Effector CD4-positive, alpha-beta T cell (primary cell): ENCODE measurements at places on chromosomes 1 and 21.

DNA sequence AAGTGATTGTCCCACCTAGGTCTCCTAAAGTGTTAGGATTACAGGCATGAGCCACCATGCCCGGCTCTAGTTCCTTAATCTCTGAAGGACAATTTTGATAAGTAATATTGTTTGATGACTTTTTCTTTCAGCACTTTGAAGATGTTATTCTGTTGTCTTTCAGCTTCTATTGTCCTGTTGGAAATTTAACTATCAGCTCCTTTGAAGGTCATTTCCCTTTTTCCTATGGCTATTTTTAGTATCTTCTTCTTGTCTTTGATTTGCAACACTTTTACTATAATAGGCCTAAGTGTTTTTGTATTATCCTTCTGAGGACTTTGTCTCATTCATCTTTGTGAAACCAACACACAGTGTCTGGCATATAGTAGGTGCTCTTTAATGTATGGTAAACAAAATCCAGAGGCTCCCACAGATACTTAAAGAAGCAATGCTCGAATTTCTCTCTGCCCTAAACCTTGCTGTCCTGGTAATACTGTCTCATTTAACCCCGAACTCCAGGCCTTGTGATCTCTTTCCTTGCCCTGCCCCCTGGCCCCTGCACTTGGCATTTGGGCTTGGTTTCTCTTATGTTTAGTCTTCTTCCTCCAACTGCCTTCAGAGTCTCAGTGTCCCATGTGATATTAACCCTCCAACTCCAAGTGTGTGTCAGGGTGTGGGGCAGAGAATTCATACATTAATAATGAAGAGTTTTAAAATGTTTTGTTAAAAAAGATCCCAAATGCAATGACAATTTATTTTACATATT lies 19.0 kb upstream of the AGO1 start:
- DNase-seq = no peak

DNA sequence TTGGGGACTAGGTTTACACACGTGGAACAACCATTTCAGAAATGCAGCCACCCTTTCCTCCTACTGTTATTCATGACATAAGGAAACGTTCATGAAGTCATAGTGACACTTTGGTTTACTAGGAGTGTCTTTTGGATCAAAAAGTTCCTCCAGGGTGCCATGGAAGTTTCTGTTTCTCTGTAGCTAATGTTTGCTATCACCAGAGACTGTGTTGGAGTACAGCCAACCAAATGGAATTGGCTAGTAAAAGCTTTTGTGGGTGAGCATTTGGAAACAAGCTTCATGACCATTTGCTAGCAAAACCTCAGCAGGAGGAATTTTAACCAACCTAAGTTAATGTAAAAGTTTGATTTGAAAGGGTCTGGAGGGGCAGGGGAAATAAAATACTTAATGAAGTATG lies 43.9 kb upstream of the ADGRL2 start:
- no peak for DNase-seq

DNA sequence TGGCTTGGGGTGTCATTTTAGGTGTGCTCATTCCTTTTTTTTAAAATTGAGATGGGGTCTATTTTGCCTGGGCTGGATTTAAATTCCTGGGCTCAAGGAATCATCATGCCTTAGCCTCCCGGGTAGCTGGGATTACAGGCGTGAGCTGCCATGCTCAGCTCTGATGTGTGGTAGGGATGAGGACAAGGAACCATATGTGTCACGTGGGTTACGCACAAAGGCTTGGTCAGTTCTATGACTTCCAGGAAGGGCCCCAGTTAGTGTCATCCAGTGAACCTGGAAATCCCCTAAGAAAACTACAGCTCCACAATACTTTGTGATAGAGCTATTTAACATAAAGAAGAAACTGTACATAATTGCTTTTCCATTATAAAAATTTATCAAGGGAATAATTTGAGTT lies 6.7 kb upstream of the METTL25B start:
- DNase-seq = no peak

DNA sequence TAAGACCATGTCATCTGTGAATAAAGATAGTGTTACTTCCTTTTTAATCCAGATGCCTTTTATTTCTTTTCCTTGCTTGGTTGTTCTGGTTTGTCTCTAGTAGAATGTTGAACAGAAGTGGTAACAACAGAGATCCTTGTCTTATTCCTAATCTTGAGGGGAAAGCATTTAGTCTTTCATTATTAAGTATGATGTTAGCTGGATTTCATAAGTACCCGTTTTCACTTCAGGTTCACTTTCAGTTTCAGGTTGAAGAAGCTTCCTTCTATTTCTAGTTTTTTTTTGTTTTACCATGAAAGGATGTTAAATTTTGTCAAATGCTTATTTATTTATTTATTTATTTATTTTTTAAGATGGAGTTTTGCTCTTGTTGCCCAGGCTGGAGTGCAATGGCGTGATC lies 22.3 kb upstream of the AGPAT3 start:
- DNase-seq = no peak

GRCh38 chr1:17713993-17714392 lies 41.1 kb upstream of the ACTL8 start:
- no peak for DNase-seq
